ENCODE measurements at places on chromosomes 2 and 18.
A peak's percentile ranks its signal among the peaks of the same experiment; 100 is the strongest.

DNA sequence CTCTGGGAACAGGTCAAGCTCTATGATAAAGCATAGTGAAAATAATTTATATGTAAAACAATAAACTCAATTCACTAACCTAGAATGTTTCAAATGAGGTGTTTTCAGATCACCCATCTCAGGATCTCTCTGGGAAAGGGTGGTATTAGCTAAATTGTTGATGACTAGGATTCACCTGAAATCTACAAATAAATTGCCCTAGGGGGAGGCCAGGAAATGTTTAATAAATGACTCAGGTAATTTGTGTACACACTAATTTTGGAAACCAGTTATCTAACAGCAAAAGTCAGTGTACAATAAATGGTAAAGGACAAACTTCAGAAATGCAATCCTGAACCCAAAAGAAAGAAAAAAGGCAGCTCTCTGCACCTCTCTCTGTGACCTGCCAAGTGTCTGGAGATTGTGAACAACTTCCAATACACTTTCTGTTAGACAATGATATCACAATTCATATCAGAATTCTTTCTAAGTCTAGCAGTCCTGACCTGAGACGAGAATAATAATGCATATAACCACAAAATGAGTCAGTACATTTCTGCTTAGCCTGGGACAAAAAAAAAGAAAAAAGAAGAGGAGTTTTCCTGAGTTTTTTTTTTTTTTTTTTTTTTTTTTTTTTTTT, 760.0 kb downstream of the EPHA4 start:
- peak; percentile 8 for DNase-seq

- DNase-seq, result no peak
These were observed 73.5 kb upstream of the SPTBN1 start for GRCh38 chr2:54382601-54383000.

- DNase-seq, result no peak
These were observed 4.0 kb upstream of the TEX51 start for GRCh38 chr2:126894585-126895182.

DNA sequence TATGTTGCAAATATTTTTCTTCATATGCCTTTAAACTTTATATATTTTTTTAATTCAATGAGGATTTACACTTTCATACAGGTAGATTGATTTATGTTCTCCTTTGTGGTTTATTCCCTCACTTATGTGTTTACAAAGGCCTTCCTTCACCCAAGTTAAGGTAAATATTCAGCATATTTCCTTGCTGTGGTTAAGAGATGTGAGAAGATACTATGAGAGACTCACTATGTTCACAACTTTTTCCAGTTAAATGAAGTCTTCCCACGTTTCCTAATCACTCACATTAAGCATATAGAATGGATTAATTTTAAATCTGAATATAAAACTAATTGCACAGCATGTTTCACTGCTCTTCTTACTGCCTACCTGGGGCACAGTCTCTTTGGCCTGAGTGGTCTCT, 597 bp downstream of the PECR start:
- no peak for DNase-seq

DNA sequence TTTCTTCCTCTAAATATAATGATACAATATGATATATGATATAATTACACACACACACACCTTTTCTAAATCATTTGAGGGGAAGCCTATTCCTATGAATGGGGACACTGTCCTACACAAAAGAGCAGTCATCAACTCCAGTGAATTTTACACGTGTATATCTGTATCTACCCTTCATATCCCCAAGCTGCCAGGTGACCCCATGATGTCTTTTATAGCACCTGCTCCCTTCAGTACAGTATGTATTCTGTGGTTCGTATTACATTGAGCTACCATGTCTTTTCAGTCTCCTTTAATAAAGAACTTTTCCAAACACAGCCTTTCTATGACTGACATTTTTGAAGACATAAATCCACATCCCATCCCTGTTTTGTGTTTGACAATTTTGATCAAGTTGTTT, 19.0 kb downstream of the TBC1D8 start:
- no peak for DNase-seq

DNA sequence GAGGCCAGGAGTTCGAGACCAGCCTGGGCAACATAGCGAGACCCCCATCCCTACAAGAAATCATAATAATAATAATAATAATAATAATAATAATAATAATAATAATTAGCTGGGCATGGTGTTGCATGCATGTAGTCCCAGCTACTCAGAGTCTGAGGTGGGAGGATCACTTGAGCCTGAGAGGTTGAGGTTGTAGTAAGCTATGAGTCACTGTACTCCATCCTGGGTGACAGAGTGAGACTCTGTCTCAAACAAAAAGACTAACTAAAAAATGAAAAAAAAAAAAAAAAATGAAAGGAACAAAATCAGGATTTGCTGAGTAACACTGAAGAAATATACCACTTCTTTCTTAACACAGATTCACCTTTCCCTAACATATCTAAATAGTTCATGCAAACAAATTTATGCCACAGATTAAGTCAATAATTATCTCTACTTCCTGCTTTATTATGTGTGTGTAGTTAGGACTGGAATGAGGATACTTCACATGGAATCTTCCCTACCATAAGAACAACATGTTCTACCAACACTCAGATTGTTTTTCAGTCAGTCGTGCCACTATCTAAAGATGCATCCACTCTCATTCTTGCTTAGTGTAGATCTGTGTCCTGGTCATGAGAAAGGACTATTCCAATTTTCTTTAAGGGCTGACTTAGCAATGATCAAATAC, 928.7 kb downstream of the SLC4A3 start:
- DNase-seq, result no peak

DNA sequence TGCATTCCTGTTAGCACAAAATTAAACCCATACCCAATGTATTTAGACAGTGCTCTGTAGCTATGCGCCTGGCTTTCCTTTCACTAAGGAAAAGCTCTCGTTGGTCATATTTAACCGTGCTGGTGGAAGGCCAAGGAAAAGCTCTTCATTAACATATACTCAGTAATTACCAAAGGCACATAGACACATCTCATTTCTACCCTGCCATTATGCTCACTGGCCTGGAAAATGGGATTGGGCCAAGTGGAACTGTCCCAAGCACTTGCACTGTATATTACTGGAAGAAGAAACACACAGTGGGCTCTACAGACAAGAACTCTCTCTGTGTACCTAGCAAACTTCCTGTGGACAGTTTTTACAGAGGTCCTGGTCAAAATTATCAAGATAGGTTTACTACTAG, 274.4 kb downstream of the ERBB4 start:
- no peak for DNase-seq

GRCh38 chr2:141331127-141331526, 799.7 kb downstream of the LRP1B start:
- DNase-seq, result peak; percentile 61

- no peak for DNase-seq
These were observed 222.8 kb downstream of the FBXO15 start for GRCh38 chr18:73924836-73925235.

DNA sequence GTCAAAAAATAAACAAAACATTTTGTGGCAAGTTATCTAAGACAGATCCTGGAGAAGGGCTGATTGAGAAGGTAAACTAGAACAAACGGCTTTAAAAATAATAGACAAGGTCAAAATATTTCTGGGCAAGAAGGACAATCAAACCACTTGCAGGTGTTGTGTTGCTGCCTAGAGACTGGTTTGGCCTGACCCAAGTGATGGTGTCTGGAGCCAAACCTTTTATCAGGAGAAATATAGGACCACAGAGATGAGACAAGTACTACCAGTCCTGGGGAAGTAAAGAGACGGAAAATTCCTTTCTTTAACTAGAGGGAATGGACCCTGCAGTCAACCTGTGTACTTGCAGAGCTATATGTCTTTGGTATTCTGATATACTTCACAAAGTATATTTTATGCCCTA, 44.2 kb downstream of the PLCL1 start:
- no peak for DNase-seq

GRCh38 chr18:31490387-31490786, 7.6 kb upstream of the DSG2 start:
- DNase-seq, result no peak

DNA sequence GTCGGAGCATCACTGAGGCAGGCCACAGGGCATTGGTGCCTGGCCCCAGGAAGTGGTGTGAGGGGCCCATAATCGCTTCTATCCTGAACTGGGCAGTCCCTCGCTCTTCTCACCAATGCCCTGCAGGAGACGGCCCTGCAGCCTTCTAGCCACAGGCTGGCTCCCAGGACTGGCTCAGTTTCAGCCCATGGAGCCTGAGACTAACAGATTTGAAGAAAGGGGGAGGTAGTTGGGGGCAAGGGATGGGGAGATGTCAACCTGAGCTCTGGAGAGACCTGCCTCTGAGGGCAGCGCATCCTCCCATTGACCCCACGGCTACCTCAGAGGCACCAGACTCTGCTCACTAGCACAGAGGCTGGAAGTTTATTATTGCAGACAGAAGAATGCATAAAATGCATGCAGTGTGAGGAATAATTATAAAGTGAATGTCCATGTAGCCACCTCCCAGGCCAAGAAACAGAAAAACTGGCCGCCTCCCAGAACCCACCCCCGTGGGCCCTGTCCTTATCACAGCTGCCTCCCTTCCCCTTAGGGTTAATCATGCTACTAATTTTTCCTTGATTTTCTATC, 1.4 kb downstream of the TOGARAM2 start:
- no peak for DNase-seq

GRCh38 chr2:27381577-27382181, 1.1 kb upstream of the ZNF513 start:
- DNase-seq, result no peak

DNA sequence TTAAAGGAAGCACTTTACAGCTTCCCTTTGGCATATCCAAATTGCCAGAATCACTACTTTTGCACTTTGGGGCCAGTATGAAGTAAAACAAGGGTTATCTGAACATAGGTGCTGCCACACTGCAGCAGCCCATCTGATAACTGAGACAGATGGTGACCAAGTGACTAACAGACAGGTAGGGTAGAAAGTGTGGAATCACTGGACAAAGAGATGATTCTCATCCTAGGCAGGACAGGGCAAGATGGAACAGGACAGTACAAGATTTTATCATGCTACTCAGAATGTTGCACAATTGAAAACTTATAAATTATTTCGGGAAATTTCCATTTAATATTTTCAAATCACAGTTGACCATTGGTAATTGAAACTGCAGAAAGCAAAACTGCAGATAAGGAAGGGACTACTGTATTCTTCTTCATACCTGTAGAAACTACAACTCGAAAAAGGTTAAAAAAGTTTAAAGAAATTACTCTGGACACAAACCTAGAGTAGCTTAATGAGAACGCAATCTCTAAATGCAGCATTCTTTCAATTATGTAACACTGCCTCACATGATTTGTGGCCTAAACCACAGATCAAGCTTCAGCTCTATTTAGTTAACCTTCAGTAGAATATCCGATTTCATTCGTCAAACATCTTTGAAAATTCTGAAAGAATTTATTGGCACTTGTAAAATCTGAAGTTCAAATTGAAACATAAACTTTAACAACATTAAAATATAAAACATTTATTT, 31.4 kb downstream of the HEATR5B start:
- no peak for DNase-seq

DNA sequence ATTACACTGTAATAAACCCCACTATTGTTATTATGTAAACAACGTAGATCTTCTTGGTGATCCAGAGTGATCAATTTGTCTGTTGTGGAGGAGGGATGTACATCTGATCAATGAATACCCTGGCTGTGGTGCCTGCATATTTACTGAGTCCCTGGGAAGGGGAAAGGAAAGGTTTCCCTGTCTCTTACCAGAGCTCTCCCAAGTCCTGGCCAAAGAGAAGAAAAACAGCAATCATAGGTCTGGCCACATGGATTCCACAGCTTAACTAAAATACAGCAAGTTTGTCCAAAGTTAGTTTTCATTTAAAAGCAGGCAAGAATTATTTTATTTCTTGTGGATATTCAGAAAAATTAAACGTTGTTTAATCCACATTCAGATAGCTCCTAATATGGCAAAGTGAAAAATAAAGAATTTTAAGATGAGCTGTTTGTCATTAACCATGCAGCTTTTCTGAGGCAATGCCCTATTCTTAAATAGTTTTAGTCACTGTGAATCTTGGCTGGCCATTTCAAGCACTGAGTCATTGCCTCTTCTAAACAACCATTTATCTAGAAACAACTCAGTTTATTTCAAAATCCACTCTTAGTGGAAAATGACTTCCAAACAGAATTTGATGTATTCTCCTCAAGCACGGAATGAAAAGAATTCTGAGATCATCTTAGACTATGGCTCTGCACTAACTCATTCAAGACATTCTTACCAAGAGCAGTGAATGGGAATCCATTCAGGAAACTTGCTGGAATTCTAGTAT, 1004.4 kb upstream of the CDH2 start:
- peak; percentile 68 for DNase-seq

- no peak for DNase-seq
These were observed 6.9 kb upstream of the IGFBP2 start for GRCh38 chr2:216626168-216626874.

GRCh38 chr2:122180972-122181371, 425.5 kb downstream of the TSN start:
- no peak for DNase-seq

GRCh38 chr18:36160959-36161371, 26.3 kb upstream of the MOCOS start:
- no peak for DNase-seq

GRCh38 chr2:72008608-72009007, 139.1 kb downstream of the CYP26B1 start:
- no peak for DNase-seq

DNA sequence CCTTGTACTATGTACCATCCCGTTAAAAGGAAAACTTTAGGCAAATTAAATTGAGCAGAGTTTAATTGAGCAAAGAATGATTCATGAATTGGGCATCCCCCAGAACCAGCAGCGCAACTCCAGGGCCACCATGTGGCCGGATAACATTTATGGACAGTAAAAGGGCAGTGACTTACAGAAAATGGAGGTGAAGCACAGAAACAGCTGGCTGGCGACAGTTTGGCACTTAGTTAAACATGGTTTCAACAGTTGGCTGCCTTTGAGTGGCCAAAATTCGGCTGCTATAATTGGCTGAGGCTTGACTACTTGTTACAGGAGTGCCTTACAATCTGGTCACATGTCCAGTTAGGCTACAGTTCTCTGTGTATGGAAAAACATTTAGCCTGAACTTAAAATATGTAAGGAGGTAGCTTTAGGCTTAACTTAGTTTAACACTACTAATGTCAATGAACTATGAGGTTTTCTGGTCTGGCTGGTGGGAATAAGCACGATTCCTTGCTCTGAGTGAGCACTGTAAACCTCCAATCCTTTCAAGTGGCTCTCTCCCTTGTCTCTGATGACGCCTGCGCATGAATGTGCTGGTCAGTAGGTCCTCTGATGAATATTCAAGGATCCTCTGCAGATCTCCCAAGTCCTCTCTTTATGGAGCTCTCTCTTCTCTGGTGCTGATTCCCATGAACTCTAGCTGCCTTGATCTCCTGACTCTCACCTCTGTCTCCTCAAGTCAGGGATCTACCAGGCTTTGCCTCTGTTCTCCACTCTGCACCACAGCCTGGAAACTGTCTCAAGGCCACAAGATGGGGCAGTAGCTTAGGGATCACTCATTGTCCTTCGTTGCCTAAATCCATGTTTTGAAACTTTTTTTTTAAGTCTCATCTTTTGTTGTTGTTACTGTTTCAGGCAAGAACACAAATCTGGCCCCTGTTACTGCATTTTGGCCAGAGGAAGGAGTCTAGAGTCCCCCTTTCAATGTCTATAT, 24.4 kb upstream of the RAB31 start:
- peak; percentile 58 for DNase-seq

Data from AG08395 (cell line).